A172 (cell line): ENCODE measurements at places on chromosomes 5 and 9.

DNA sequence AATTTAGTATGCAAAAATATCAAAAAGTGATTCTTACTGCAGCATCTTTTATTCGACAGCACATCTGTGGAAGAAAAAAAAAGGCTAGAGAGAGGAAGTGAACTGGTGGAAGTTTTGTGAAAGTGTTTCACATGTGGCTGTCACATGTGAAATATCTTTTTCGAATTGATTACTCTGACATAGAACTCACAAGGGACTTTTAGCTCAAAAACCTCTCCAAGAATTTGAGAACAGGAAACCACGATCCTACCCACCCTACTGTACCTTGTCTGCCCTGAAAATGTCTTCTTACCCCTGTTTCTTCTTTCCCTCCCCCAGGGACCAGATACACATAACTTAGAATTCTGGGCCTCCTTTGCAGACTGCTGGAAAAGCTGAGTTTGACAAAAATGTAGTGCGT is 106.5 kb upstream of the PRRC1 start:
- no peak for DNase-seq

DNA sequence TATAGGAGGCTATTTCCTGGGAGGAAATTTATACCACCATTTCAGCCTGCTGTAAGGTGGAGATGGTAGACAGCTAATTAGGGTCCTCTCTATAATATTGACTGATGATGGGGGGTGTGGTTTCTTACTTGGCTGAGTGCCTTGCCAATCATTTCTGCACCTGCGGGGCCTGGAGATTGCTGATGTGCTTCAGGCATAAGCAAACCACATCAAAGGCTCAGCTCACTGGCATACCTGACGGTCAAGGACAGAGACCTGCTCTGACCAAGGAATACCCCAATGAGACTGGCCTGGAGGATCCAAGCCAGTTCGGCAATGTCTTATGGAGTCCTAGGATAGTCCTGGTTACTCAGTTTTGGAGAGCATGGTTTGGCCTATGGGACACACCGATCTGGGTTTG is 29.5 kb downstream of the ANKH start:
- DNase-seq, result no peak

GRCh38 chr9:95980262-95981125 is 105.0 kb downstream of the ERCC6L2 start:
- no peak for DNase-seq

- DNase-seq, result no peak
Observed at GRCh38 chr9:129871046-129871445, 35.8 kb downstream of the USP20 start.

DNA sequence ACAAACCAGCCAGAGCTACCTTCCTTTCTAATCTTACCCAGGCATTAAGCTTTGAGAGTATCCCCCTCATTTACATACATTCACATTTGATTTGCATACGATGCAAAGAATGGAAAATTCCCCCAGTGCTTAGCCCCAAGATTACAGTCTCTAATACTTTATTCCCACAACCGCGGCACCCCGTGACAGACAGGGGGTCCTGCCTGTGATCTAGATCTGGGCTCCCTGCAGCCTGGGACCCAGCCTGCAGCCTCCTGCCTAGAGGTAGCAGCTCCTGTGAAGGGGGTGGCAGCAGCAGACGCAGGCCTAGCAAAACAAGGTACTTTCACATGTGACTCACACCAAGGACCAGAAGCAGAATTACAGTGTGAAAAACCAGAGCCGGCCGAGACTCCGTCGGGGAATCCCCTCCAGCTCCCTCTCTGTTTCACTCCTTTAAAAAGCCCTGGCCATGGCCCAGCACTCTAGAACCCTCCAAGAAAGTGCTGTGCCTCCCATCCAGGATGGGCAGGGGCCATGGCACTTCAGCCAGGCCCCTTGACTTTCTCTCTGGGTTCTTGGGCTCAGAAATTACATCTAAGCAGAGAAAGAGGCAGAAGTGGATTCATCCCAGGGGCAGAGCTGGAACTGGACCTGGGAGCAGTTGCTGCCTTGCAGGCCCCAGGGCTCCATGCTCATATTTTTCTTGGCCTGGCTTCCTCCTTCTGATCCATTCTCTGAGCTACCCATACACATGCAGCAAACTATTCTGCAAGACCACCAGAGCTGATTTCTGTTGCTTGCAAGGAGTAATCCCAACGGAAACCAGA is 14.0 kb upstream of the TCF7 start:
- peak; percentile 83 for DNase-seq

GRCh38 chr5:153895266-153895665 is 143.4 kb downstream of the FAM114A2 start:
- DNase-seq, result no peak
